NCI-H460 (cell line): ENCODE measurements at places on chromosomes 7 and 10. TPM values are rescaled to one million over a fixed set of nuclear protein-coding genes. Genes with fewer than 3 reads are reported as not detected.

GRCh38 chr7:65404020-65404419 lies 30.4 kb downstream of the ZNF92 start:
- no peak for DNase-seq

GRCh38 chr10:72353028-72353964 lies 1.4 kb downstream of the DNAJB12 start:
- DNase-seq = no peak

DNA sequence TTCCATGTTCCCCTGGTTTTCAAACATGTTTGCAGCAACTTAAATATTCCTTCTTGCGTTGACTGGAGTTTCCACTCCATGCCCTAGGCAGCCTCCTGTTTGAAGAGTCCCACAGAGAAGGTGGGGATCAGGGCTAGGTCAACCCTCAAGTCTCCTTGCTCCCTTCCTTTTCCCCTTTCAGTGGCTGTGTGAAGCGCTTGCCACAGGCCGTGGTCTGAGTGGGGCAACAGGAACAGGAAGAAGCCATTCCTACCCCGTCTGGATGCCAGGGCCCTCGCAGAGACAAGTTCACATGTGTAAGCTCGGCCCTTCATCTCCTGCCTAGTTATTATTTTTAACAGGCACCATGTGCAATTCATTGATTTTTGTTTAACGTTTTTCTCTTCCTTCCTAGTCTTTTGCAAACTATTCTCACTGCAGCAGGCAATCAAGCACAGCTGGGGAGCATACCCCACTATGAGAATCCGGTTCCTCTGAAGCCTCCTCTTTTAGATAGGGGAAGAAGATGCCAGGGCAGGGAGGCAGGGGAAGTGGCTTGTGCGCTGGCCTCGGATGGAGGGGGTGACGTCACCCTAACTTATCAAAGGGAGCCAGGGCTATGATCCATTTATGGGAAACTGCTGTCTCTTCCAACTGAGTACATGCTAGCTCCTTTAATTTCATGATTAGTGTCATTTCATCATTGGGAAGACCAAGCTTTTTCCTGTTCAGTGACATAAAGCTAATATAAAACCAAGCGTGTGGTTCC lies 64.2 kb downstream of the PRLHR start:
- DNase-seq = no peak

- DNase-seq = no peak
These were observed 28.8 kb downstream of the SAMD8 start for GRCh38 chr10:75140246-75140645.

- no peak for DNase-seq
These were observed 131.4 kb downstream of the TCERG1L start for GRCh38 chr10:131180086-131180485.

DNA sequence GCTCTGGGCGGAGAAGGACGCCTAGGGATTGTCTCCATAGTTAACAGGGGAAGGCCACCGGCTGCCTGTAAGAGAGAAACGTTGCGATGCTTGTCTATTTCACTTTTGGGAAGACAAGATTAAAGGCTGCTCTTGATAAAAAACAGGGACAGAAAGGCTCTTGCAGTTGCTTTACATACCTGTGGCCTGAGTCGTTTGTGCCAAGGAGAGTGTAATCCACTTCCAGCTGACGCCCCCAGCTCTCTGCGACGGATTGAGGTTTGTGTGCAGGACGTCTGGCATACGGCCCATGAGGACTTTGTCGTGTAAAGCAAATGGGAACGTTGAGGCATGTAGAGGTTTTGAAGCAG lies 1.1 kb downstream of the MAP3K8 start:
- DNase-seq = no peak

- DNase-seq = no peak
These were observed 75.1 kb downstream of the INHBA start for GRCh38 chr7:41627645-41628298.

- DNase-seq = no peak
These were observed 215.1 kb downstream of the PLXNA4 start for GRCh38 chr7:132361146-132361545.

GRCh38 chr7:129773328-129773731 lies 161.8 kb downstream of the NRF1 start:
- no peak for DNase-seq

- peak; percentile 43 for DNase-seq
These were observed at the start of gene SFMBT2 for GRCh38 chr10:7410862-7411670. Gene SFMBT2 (minus strand): TSS chr10:7411034. CDS start chr10:7381898, 29,136 bp downstream.

CHCHD1 gene
- total RNA-seq = 53.9 and 60.7 TPM in 2 replicates

MKI67 gene
- 26.0 and 29.7 TPM in 2 replicates for total RNA-seq

SLC13A1 gene
- not detected in 2 replicates for total RNA-seq

SP8 gene
- total RNA-seq = 0.06 TPM in 1 of 2 replicates, not detected in the other

ZNF804B gene
- total RNA-seq = not detected in 2 replicates

EMX2 gene
- not detected in 2 replicates for total RNA-seq

MALRD1 gene
- total RNA-seq = not detected in 2 replicates

MNX1 gene
- total RNA-seq = 1.8 and 2.7 TPM in 2 replicates

SPAM1 gene
- not detected in 2 replicates for total RNA-seq
